ENCODE measurements at places on chromosomes 4 and X.

DNA sequence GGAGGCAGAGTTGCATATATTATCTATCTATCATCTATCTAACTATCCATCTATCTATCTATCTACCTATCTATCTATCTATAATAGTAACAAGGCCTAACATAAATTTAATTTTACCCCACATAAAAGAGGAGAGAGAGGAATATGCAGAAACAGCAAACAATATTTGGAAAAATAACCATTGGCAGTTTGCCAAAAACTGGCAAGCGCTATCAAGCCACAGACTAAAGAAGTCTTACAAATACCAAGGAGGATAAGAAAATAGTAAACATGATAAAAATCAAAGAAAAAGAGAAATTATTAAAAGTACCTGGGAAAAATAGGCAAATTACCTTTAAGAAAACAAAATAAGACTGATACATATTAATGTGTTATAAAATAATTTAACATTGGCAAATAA, 230.8 kb downstream of the CPXCR1 start:
- DNase-seq: no peak

DNA sequence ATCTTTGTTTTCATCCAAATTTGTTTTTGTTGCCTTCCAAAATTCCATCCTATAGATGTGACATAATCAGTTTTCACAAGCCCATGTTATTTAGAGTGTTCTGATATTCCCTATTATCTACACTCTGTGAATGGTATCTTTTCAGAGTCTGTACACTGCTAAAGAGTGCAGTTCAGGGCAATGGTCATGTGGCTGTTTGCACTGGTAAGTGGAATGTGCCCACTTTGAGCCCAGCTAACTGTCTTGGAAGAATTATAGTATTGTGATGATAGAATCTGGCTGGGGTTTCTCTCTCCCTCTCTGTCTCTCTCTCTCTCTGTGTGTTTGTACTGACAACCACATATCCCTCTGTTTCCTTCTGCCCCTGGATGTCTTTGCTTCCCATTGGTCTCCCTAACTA, 37.4 kb upstream of the BEX4 start:
- no peak for DNase-seq

- no peak for DNase-seq
These were observed 624.3 kb downstream of the ADGRL3 start for GRCh38 chr4:61824454-61824853.

- DNase-seq: no peak
These were observed 982.4 kb upstream of the HS3ST1 start for GRCh38 chr4:12411072-12411471.

GRCh38 chr4:113445286-113445685, 316.3 kb downstream of the CAMK2D start:
- DNase-seq: no peak

- DNase-seq: no peak
These were observed 107.3 kb downstream of the AMMECR1 start for GRCh38 chrX:110210417-110211139.

- no peak for DNase-seq
These were observed 259.6 kb upstream of the GPC4 start for GRCh38 chrX:133674726-133675470.

DNA sequence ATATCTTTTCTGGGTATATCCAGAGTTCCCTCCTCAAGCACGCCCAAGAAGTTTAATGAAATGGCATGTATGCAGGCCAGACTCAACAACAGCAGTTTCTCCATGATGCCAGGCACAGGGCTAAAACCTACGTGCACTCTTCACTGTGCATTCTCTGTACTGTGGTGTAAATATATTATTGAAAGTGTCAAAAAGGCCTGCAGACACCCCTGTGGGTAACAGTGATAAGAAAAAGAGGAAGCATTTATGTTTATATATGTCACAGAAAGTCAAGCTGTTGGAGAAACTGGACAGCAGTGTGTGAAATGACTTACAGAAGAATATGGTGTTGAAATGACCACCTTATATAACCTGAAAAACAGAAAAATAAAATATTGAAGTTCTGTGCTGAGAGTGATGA, 29.6 kb upstream of the DCAF8L1 start:
- DNase-seq: no peak

DNA sequence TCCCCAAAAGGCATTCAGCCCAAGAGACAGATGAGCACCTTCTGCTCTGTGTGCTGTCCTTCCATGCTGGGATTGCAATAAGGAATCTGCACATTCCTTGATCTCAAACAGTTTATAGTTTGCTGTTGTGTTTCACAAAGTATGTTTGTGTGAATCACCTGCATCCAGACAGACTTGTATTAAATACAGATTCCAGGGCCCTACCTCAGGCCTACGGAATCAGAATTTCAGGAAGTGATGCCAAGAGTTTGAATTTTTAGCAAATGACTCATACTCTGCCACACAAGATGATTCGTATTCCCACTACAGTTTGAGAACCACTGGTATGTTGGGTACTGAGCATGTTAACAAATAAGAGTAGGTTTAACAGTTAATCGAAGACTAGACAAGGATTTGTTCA, 7.0 kb downstream of the VAMP7 start:
- DNase-seq: no peak

GRCh38 chr4:60366661-60367060, 833.5 kb upstream of the ADGRL3 start:
- no peak for DNase-seq

DNA sequence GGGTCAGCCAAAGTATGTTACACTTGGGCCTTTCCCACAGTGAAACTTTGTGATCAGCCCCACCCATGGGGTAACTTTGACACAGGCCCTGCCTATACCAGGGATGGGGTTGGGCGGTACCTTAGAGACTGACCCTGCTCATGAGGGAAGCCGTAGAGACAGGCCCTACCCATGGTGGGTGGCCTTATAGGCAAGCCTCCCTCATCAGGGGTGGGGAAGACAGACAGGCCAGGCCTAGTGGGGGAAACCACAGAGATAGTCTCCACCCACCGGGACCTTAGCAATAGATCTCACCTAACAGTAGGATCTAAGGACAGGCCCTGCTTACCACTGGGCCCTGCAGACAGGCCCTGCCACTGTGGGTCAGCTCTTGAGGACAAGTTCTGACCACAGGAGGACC, 6.8 kb downstream of the PLP2 start:
- no peak for DNase-seq

GRCh38 chrX:63466690-63467089, 115.6 kb upstream of the SPIN4 start:
- DNase-seq: no peak

DNA sequence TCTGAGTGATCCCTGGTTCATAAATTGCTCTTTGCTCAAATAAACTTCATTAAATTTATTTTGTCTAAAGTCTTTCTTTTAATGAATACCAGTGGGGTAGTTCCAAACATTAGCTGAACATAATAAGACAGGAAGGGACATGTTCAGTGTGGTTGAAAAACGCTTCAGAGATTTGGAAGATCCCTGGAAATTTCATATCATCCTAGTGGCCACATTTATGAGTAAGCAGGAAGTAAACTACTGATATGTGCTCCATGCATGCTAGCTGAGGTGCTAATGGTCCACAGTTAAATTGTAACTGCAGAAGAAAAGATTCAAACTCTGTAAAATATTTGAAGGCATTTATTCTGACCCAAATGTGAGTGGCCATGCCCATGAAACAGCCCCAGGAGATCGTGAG, 1328.7 kb downstream of the ADGRL3 start:
- DNase-seq: no peak

DNA sequence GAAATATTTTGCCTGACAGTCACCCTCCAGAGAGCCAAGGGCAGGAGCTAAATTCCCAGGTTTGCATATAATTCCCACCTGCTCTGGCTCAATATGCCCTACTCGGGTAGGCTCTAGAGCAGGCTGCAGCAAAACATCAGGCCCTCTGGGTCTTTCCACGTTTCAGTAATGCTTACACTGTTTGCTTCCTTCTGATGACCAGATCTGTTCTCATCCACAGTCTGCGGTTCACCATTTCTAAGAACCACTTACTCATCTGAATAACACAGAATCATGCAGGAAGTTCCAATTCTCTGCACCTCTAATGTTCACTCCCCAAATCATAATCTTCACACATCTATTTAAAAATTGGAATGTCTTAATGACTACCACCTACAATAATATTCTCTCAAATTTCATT, 141.4 kb downstream of the PPP3CA start:
- DNase-seq: no peak

GRCh38 chr4:183718876-183719275, 59.8 kb downstream of the TRAPPC11 start:
- DNase-seq: no peak

GRCh38 chr4:90120815-90121214, 6.4 kb upstream of the CCSER1 start:
- DNase-seq: no peak

- no peak for DNase-seq
These were observed 181.8 kb downstream of the DCLK2 start for GRCh38 chr4:150259861-150260567.

GRCh38 chrX:115030625-115031024, 13.2 kb upstream of the IL13RA2 start:
- DNase-seq: no peak

DNA sequence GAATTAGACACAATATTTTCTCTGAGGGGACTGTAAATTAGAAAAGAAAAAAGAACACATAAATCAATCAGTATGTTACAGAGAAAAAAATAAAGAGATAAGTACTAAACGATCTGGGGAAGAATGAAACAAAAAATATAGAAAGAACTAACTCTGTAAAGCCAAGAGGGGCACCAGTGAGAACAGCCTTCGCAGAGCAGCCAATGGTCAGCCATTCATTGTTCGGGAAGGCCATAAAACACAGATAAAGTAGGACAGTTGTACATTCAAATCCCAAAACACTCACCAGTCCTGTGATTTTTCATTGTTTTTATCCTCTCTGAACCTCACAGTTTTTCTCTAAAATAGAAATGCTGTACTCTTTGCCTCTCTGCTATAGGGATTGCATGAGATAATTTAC, 127.9 kb downstream of the NEK1 start:
- no peak for DNase-seq

DNA sequence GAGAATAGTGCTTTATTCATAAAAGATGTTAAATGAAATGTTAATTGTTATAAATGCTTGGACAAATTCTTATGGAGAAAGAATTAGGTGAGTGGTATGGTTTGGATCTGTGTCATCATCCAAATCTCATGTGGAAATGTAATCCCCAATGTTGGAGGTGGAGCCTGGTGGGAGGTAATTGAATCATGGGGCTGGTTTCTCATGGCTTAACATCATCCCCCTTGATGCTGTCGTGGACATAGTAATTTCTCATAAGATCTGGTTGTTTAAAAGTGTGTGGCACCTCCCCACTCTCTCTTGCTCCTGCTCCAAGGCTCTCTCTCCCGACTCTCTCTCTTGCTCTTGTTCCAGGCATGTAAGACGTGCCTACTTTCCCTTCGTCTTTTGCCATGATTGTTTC, 22.5 kb downstream of the GYPE start:
- no peak for DNase-seq

DNA sequence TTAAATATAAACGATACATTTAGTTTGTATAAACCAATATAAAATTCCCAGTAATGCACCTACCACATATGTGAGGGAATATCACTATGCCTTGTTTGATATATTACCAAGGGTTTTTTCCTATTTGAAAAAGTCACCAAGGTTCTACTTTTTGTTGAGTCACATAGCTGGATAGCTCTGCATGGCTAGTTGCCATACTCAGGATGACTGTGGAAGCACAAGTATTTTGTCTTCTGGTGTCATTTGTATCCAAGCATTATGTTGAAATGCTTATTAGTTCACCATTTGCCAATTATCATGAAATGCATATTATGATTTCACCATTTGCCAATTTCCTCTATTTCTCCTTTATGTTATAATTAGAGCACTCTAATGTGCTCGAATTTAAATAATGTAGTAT, 162.7 kb upstream of the TTC29 start:
- no peak for DNase-seq

DNA sequence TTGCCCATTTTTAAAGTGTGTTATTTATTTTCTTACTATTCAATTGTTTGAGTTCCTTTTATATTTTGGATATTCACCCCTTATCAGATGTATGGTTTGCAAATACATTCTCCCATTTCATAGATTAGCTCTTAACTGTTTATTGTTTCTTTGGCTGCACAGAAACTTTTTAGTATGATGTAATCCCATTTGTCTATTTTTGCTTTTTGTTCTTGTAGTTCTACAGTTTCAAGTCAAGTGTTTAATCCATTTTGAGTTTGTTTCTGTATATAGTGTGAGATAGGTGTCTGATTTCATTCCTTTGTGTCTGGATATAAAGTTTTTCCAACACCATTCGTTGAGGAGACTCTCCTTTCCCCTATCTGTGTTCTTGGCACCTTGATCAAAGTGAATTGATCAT, 97.4 kb upstream of the CAMK2D start:
- DNase-seq: no peak

DNA sequence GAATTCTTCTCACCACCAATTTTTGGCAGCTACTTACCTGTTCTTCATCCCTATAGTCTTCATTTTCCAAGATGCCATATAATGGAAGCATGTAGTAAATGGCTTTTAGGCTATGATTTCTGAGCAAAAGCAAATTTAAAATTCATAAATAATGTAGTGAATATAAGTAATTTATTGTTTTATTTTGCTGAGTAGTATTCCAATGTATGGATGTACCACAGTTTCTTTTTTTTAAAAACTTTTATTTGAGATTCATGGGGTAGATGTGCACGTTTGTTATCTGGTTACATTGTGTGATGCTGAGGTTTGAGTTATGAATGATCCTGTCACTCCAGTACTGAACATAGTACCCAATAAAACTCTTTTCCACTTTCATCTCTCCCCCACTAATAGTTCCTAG, 369.1 kb downstream of the IL15 start:
- DNase-seq: no peak

- no peak for DNase-seq
These were observed 4.1 kb downstream of the MSANTD1 start for GRCh38 chr4:3252831-3253641.

DNA sequence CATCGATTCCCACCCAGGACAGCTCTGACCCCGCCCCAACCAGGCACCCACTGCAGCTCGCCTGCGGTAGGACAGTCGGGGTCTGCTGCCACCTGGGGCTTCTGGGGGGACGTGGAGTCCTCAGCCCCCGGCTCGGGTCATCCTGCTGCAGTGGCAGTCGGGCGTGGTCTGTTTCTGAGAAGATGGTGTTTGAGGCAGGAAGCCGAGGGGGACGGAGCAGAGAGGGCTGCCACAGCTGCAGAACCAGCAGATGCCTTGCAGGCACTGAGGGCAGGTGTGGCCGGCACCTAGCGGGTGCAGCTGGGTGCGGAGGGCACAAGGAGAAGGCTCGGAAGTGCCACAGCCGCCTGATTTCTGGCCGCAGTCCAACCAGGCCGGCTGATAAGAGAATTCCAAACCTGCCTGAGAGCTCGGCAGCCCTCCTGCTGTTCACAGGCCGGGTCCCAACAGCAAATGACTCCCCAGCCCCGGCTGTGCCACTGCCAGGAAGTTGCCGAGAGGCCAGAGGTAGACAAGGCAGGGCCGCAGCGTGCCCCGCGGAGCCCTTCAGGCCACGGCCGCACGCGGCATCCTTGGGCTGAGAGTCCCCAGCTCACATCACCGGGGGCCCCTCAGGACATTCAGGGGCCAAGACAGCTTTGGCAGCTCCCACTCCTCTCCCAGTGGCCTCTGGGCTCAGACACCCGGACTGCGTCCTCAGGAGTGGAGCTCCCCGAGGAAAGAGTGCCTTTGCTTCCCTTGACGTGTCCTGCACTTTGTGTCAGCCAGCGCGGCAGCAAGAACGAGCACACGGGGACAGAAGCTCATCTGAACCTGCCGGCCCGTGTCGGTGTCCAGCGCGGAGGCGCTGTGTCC, 9.4 kb upstream of the CPLX1 start:
- no peak for DNase-seq
